Colonic mucosa (tissue), 4 donors: ENCODE measurements at places on chromosomes 16 and 17. TPM values are rescaled to one million over a fixed set of nuclear protein-coding genes. Genes with fewer than 3 reads are reported as not detected.

- no peak for DNase-seq
Measured at GRCh38 chr16:24511174-24511573, 28.2 kb upstream of the RBBP6 start.

DNA sequence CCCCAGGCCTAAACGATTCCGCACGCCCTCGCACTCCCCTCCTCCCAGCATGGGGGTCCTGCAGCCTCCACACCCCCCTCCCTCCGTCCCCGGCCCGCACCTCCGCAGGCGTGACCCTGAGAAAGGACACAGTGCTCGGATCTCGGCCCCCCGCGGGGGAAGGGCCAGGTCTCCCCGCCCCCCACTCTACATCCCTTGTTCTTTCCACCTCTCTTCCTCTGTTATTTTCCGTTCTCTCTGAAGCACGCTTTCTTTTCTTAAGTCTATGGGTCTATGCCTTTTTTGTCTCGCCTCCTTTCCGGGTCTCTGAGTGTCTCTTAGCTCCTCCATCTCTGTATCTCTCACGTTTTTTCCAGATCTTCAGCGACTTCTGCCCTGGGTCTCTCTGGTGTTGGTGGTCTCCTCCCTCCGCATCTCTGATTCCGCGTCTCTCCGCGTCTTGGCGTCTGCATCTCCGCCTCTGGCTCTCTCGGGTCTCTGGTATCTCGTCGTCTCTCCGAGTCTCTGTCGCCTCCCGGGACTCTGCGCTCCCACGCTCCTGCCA lies 2.1 kb upstream of the HES7 start:
- DNase-seq = peak; percentile 48

The ITGA2B gene
- total RNA-seq = 0.69 TPM

The TIGD7 gene
- 2.1 TPM for total RNA-seq

- DNase-seq = no peak
Measured at GRCh38 chr16:80085606-80086005, 455.2 kb upstream of the DYNLRB2 start.

DNA sequence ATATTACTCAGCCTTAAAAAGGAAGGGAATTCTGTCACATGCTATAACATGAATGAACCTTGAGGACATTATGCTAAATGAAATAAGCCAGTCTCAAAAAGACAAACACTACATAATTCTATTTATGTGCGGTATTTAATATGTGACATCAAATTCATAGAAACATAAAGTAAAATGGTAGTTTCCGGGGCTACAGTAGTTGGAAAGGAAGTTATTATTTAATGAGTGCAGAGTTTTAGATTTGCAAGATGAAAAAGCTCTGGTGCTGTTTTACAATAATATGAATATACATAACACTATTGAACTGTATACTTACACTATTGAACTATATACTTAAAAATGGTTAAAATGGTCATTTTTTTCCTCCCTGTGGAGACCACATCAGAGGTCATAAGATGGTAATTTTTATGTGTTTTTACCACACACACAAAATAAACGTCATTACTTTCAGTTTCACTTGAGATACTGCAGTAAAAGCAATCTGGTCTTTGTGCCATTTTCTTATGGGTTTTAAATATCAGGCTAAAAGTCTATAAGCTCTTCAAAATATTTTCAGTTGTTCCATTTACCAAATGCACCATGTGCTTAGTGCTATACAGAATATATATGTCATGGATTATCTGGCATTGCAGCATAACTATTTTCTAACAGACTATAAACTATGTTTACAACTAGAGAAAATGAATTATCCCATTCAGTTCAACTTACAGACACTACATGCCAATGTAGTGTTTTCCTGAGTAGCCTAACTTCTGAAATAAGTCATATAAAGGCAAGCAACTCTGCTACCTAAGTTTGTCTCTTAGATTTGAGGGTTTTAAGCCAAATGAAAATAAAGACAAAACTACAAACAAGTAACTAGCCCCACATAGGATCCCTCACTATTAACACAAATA lies 90.9 kb downstream of the SPAG9 start:
- no peak for DNase-seq
